ENCODE measurements at places on chromosomes 5 and 9. TPM values are rescaled to one million over a fixed set of nuclear protein-coding genes. Genes with fewer than 3 reads are reported as not detected.

DNA sequence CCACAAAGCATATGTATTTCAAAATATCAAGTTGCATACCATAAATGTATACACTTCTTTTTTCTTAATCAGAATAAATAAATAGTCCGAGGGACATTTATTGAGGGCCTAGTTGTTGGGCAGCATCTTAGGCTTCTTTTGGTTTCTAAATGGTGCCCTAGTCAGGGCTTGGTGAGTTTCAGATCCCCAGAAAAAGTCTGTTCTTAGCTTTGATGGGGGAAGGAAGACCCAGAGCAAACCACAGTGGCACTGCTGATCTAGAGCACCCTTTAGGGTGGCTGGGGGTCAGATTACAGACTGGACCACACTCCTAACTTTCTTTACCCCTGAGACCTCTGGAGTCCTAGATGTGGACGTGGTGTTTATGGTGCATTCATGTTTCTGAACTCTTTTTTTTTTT is 97.8 kb downstream of the C9orf152 start:
- no peaks in the 10 kb centered on the region for H3K27me3 ChIP-seq
- DNase-seq: no peak
- peaks cover 4% of the 10 kb centered on the region for H3K36me3 ChIP-seq
- H3K4me1 ChIP-seq: no peaks in the 10 kb centered on the region
- no peak overlapping the region for H3K4me3 ChIP-seq

PTPN3 gene
- total RNA-seq: 0.32 TPM

DNA sequence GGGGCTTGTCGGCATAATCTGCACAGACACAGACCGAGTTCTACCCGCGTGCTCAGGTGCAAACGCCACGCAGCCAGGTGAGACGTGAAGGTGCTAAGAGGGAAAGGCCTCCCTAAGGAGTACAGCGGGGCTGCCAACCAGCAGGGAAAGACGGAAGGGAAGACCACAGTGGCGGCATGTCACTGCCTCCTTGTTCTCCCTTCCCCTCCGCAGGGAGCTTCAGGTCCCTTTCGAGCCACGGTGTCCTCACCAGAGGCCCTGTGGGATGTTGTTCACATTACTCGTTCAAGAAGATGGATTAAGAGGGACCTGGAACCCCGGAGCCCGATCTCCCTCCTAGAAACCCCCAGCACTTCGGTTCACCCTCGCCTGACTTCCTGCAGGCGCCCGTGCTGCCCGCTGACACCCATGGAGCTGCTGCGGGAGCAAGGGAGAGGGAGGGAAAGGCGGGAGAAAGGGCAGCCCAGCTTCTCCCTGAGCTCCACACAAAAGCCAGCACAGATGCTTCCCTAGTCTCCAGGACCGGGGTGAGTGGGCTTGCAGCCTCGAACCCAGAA is 686 bp downstream of the BRD9 start:
- peaks cover 36% of the 10 kb centered on the region for H3K4me1 ChIP-seq
- peaks cover 75% of the 10 kb centered on the region for H3K36me3 ChIP-seq
- no peaks in the 10 kb centered on the region for H3K27me3 ChIP-seq
- DNase-seq: peak; percentile 35
- H3K27ac ChIP-seq: peak overlapping the region; percentile 85
- H3K4me3 ChIP-seq: peak overlapping the region; percentile 90

DMRT3 gene
- not detected for total RNA-seq

GRCh38 chr5:18264126-18264882 is 630.0 kb downstream of the TAF11L14 start:
- no peaks in the 10 kb centered on the region for H3K4me1 ChIP-seq
- H3K27me3 ChIP-seq: no peaks in the 10 kb centered on the region
- no peak overlapping the region for H3K4me3 ChIP-seq
- no peak for DNase-seq

SLC6A3 gene
- total RNA-seq: not detected

DNA sequence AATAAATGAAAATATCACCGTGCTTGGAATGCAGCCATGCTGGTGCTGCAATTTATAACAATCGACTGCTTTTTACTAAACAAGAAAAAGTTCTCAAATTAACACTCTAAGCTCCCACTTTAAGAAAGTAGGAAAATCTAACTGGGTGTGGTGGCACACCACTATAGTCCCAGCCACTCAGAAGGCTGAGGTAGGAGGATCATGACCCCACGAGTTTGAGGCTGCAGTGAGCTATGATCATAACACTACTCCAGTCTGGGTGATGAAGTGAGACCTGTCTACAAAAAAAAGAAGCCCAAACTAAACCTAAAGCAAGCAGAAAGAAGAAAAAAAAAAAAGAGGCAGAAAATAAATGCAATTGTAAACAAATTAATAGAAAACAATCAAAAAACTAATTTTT is 10.5 kb downstream of the CCNG1 start:
- DNase-seq: no peak
- H3K4me3 ChIP-seq: no peak overlapping the region
- H3K36me3 ChIP-seq: peaks cover 52% of the 10 kb centered on the region
- H3K27me3 ChIP-seq: no peaks in the 10 kb centered on the region
- no peak overlapping the region for H3K27ac ChIP-seq

DNA sequence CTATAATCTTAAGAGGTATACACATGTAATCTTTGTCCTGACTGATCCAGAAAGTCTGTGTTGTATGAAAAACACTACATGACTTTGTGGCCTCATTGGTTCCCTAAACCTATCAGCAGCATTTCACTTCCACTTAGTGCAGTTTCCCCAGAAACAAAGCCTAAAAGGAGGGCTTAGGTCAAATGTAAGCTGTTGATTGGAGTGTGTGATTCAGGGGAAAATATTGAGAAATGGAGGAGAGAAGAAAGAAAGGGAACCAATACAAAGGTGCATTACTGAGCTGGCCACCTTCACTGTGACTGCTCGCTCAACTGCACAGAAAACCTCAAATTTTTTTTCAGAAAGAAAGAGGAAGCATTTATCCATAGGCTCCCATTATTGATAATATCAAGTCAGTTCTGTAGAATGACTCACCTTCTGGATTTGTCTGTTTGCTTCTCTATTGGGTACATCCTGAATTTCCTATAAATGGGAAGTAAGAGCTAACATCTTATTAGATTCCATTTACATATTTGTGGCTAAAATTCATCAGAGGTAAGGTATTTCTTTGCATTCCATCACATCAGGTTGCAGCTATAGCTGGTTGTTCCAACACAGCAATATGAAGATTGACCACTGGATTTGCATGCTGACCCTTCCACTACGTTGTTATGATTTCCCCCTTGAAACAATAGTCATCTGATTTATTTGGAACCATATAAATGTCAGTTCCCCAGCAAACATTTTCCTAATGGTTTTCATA is 10.3 kb upstream of the FST start:
- peaks cover 41% of the 10 kb centered on the region for H3K27me3 ChIP-seq
- DNase-seq: no peak
- no peak overlapping the region for H3K4me3 ChIP-seq
- H3K27ac ChIP-seq: no peak overlapping the region
- no peaks in the 10 kb centered on the region for H3K36me3 ChIP-seq

DNA sequence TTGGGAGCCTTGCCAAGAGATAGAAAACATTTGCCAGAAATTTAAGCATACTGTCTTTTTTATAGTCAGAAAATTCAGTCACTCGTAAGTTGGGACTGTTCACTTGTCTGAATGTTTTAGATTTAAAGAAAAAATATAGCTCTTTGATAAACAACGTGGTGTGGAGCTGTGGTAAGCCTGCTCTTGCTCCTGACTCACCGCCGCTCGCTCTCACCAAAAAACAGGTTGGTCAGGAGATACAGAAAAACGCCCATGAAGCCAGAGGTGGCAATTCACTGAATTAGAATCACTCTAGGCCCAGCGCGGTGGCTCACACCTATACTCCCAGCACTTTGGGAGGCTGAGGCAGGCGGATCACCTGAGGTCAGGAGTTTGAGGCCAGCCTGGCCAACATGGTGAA is 6.2 kb downstream of the LNPEP start:
- peaks cover 73% of the 10 kb centered on the region for H3K4me1 ChIP-seq
- peak; percentile 29 for DNase-seq
- peaks cover 39% of the 10 kb centered on the region for H3K36me3 ChIP-seq
- H3K27ac ChIP-seq: peak overlapping the region; percentile 11
- H3K27me3 ChIP-seq: no peaks in the 10 kb centered on the region

PCDHA1 gene
- total RNA-seq: not detected

DNA sequence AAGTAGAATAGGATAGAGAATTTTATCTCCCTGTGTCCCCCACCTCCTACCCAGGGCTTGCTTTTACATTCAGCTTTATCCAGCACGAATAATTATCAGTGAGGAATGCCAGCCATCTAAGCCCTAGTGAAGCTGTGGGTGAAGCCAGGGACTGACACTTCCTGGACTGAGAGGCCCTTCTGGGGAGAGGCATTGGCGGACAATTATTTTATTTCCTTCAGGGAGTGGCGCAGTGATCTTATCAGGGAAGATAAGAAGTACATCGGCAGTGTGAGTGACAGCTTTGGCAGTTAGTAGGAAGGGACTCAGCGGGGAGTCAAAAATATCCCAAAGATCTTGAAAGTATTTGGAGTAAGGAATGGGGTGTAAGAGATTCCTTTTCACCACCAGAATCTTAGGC is 34.9 kb upstream of the RPS23 start:
- no peak overlapping the region for H3K27ac ChIP-seq
- no peak overlapping the region for H3K4me3 ChIP-seq
- H3K4me1 ChIP-seq: no peaks in the 10 kb centered on the region

DNA sequence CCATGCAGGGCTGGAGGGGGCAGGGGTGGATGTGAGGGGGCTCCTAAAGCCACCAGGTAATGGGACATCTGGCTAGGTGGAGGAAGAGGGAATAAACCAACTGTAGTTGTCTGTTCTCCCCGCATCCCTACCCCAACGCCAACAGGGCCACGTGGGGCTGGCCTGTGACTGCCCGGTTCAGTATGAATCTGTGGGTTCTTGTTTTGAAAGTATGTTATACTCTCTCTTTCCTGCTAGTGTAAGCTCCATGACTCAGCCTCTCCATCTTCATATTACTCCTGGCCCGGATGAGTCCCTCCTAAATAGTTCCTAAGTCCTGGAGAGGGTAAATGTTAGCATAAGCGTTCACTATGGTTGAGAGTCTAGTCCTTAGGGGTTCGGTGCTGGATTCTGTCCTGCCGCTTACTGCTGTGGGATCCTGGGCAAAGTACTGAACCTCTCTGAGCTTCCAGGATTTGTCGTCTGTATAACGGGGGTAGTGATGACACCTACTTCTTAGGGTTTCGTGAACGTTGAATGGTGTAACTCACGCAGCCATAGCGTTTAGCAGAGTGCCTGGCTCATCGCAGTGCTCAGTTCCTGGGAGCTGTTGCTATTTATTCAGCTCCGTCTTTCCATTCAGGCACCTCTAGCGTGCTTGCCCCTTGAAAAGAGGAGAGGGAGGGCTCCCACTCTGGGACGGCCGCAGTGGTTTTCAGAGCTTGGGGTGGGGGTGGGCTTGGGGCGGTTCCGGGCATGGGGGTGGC is 28.8 kb downstream of the LHX2 start:
- peaks cover 14% of the 10 kb centered on the region for H3K4me1 ChIP-seq
- H3K27ac ChIP-seq: peak overlapping the region; percentile 56
- H3K4me3 ChIP-seq: no peak overlapping the region
- DNase-seq: peak; percentile 47
- peaks cover 60% of the 10 kb centered on the region for H3K27me3 ChIP-seq
- no peaks in the 10 kb centered on the region for H3K36me3 ChIP-seq

DNA sequence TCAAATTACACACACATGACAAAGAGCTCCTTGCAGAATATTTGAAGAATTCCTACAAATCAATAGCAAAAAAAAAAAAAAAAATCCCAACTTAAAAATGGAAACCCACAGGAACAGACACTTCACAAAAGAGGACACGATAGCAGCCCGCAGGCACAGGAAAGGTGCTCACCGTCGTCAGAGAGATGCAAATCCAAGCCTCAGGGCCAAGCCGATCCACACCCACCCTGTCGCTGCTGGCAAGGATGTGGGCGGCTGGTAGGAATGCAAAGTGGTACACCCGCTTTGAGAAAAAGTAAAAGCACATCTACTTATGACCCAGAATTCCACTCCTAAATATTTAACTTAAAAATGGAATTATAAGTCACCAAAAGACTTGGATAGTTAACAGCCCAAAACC is 10.8 kb downstream of the LCN9 start:
- DNase-seq: no peak
- no peak overlapping the region for H3K27ac ChIP-seq
- no peak overlapping the region for H3K4me3 ChIP-seq
- no peaks in the 10 kb centered on the region for H3K36me3 ChIP-seq
- no peaks in the 10 kb centered on the region for H3K4me1 ChIP-seq
- H3K27me3 ChIP-seq: peaks cover 2% of the 10 kb centered on the region

GRCh38 chr9:84212246-84212645 is 128.3 kb downstream of the SLC28A3 start:
- peaks cover 4% of the 10 kb centered on the region for H3K27me3 ChIP-seq
- H3K4me1 ChIP-seq: peaks cover 2% of the 10 kb centered on the region
- H3K4me3 ChIP-seq: no peak overlapping the region
- H3K27ac ChIP-seq: no peak overlapping the region

TAS2R1 gene
- not detected for total RNA-seq

PCDHAC2 gene
- total RNA-seq: not detected

- no peaks in the 10 kb centered on the region for H3K36me3 ChIP-seq
- no peak overlapping the region for H3K4me3 ChIP-seq
- DNase-seq: no peak
- no peaks in the 10 kb centered on the region for H3K27me3 ChIP-seq
Measured at GRCh38 chr5:121608826-121609225, 242.9 kb upstream of the FTMT start.

DNA sequence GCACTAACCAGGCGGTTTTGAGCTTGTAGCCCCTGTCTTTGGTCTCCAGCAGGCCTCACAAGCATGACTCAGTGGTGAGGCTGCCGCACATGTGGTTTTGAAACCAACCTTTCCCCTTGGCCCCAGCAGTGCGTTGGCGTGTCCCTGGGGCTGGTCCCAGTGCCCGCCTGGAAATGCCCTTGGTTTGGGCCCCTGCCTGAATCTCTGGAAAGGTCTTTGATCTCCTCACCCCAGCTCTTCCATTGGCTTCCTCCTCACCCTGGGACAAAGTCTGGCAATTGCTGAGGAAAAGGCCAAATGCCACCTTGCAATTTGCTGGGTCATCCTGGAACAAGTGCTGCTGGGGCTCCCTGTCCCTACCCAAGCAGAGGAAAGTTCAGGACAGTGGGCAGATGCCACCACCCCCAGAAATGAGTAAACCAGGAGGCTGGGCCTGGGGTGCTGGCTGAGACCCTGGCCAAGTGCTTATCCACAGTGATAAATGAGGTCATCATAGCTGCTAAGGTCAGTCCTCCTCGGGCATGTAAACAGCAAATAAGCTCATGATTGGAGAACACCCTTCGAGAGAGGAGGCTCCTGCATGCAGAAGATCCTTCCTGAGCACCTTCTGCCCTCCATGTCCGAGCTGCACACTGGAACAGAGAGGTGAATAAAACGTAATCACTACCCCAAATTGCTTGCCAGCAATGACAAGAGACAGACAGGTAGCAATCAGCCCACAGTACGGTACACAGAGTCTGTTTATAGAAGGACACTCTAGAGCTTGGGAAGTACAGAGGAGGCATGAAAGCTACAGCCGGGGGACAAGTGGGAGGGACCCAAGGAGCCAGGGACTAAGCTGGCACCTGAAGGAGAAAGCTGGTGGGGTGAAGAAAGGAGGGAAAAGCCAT is 98.9 kb upstream of the CPEB4 start:
- H3K36me3 ChIP-seq: no peaks in the 10 kb centered on the region
- no peak overlapping the region for H3K4me3 ChIP-seq
- H3K27me3 ChIP-seq: no peaks in the 10 kb centered on the region
- peaks cover 11% of the 10 kb centered on the region for H3K4me1 ChIP-seq

BAAT gene
- not detected for total RNA-seq

- H3K4me3 ChIP-seq: no peak overlapping the region
- no peak for DNase-seq
- no peaks in the 10 kb centered on the region for H3K27me3 ChIP-seq
- no peak overlapping the region for H3K27ac ChIP-seq
Measured at GRCh38 chr9:77802515-77803293, 154.6 kb upstream of the GNA14 start.

FBP1 gene
- 0.39 TPM for total RNA-seq

MRNIP gene
- 19.7 TPM for total RNA-seq

Measured in activated CD4-positive, alpha-beta T cell treated with anti-CD3 and anti-CD28 coated beads for 36 hours (primary cell).